HuH-7 (cell line): ENCODE measurements at places on chromosomes 7 and 10.

DNA sequence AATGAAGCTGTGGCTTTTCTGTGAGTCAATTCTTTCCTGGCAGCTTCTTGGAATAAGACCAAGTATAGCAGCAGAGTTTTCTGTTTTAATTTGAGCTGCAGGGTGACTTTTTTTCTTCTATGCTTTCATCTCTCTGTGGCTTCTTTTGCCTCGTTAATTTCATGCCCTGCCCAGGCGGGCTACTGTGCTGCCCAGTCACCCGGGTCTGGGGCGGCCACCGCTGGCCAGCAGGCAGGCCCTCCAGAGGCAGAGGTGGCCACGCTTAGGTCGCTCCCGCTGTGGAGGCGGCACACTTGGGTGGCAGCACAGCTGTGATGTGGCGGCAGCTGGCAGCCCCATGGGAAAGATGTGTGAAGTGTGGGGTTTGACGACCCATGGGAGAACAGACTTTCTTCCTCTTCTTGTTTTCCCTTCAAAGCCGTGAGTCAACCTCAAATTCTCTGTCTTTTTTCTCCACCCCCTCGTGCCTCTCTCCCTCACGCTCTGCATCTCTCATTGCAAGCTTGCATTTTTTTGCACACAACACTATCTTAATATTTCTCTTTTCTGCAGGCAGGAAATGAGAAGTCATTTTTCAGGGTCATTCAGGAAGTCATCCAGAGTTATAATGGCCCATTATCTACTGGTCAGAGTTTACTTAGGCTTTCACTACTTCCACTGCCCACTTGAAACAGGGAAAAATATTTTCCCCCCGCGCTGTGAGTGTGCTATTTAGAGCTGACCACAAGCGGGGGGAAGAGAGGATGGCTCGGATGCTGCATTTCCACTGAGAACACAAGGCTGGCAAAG is 67.8 kb downstream of the EGFR start:
- no peak for DNase-seq

GRCh38 chr10:20552382-20552781 is 344.7 kb downstream of the NEBL start:
- no peak for DNase-seq

DNA sequence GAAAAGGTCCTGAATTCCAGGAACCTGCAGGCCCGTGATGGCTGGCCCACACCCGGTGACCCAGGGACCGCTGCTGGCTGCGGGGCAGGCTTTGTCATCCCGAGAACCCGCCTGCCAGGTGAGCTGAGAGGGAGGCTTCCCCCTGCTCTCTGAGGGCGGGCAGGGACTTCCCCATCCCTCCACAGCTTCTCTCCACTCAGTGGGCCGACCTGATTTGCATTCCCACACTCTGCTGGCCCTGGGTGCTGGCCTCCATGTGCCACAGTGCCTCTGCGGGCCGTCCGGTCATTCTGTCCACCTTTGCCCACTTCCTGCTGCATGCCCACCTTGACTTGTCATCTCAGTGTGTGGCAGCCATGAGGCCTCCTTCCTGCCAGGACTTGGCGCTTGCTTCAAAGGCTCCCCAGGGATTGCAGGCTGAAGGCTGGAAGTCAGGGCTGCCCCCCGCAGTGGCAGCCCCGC is 35.3 kb downstream of the PALD1 start:
- DNase-seq = no peak

GRCh38 chr7:155365146-155365874 is 67.6 kb downstream of the INSIG1 start:
- DNase-seq = no peak

DNA sequence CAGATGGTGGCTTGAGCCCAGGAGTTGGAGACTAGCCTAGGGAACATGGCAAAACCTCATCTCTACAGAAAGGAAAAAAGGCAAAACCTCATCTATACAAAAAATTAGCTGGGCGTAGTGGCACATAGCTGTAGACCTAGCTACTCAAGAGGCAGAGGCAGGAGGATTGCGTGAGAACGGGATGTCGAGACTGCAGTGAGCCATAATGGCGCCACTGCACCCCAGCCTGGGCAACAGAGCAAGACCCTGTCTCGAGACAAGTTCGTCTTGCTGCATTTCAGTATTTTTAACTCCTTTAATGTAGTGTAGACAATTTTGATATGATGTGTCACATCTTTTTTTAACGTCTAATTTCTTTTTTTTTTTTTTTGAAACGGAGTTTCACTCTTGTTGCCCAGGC is 31.4 kb upstream of the KMT2C start:
- no peak for DNase-seq

DNA sequence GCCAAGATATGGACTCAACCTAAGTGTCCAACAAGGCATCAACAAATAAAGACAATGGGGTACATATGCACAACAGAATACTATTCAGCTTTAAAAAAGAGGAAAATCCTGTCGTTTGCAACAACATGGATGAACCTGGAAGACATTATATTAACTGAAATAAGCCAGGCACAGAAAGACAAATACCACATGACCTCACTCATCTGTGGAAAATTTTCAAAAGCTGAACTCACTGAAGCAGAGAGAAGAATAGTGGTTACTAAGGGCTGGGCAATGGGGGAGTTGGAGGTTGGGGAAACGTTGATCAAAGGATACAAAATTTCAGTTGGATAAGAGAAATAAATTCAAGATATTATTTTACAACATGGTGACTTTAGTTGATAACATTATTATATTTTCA is 221.4 kb upstream of the PITRM1 start:
- DNase-seq = no peak

DNA sequence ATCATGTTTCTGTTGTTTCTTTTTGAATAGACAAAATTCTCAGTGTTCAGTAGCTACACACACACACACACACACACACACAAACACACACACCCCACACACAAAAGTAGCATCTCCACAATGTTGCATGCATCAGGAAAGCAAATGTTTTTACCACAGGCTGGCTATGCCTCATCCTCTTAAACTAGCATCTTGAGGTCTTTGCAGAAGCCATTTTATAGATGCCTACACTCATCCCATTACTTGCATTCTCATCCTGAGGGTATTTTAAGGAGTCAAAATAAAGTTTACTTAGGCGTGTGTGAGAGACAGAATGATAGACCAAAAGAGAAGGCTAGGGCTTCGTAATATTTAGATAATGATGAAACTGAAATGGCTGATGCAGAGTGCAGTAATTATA is 7.9 kb upstream of the INHBA start:
- DNase-seq = no peak

- no peak for DNase-seq
These were observed 220.0 kb upstream of the TCERG1L start for GRCh38 chr10:131531265-131532190.

DNA sequence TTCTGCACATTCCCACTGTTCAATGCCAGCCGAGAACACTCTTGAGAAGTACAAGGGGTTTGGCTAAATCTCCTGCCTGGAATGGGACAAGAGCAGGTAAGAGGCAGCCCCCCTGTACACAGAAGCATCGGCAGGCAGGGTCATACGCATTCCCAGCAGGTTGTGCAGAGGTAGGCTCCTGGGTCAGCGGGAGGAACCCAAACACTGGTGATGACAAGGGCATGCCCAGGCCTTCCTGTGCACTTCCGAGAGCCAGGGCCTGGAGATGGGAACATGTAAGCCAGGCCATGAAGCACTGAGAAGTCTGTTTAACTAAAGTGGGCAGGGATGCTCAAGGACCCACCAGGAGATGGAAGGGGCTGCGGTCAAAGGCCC is 130.3 kb upstream of the CHST15 start:
- no peak for DNase-seq

DNA sequence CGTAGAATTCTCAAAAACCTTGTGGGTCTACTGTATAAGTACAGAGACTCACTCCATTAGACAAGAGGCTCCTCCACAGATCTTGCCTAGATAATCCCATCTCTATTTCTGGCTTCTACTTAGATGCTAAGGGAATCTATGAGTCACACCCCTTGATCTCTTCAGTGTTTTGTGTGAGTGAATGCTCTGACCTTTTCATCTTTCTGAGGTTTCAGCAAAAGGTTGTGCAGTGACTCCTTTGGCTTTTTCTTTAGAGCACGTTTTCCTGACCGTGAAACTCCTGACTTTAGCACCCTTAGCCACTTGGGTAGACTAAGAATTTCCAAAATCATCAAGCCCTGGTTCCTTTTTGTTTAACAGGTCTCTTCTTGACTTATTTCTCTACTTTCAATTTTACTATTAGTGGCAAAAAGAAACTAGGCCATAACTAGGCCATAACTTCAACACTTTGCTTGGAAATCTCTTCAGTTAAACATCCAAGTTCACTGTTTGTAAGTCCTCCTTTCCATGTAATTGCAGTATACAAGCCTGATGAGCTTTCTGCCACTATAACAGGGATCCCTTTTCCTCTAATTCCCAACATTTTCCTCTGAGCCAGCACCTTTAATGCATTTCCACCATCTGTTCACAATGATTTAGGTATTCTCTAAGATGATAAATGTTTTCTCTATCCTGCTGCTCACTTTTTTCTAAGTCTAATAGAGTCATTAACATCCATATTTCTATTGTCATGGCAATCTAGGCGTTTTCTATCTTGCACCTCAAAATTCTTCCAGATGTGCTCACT is 19.4 kb downstream of the COPG2 start:
- DNase-seq = no peak

GRCh38 chr10:68636335-68636734 is 76.2 kb downstream of the TET1 start:
- no peak for DNase-seq

GRCh38 chr7:131071786-131072504 is 255.7 kb upstream of the MKLN1 start:
- no peak for DNase-seq

- no peak for DNase-seq
These were observed 2.8 kb downstream of the MPP7 start for GRCh38 chr10:28300027-28300426.

DNA sequence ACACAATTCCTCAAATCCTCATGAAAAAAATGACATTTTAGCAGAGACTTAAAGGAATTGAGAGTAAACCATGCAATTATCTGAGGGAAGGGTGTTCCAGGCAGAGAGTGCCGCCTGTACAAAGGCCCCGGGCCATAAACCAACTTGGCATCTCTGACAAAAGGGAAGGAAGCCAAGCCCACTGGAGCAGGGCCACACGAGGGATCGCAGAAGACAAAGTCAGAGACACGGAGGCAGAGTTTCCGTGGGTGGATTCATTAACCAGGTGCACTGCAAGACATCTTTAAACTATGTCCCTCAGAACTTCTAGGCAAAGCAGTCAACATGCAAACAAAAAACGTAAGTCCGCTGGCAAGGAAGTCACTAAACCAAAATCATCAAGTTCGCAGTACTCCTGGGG is 92.0 kb downstream of the SFMBT2 start:
- no peak for DNase-seq

DNA sequence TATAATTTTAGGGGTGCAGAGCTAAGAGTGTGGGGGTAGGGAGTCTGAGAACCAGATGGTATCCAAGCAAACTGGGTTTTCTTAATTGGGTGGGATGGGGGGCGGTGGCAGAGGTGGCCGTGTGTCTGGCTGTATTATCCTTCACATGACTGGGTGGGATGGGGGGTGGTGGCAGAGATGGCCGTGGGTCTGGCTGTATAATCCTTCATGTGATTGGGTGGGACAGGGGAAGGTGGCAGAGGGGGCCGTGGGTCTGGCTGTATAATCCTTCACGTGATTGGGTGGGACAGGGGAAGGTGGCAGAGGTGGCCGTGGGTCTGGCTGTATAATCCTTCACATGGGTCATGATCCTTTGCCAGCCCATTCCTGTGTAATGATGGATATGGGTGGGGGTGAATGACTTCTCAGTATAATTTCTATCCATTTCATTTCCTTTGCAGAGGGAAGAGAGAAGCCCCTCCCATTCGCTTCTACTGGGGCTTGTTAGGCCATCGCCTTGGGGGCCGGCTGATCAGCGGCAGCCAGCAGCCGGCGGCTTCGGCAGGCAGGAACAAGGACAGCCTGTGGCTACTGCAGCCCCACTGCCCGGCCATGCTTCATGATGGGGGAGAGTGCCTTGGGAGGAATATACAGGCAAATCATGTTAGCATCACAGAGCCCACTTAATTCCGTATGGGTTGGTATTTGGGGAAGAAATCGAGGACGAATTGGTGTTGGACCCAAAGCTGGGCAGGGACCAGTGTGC is 179.6 kb upstream of the MKI67 start:
- DNase-seq = no peak

DNA sequence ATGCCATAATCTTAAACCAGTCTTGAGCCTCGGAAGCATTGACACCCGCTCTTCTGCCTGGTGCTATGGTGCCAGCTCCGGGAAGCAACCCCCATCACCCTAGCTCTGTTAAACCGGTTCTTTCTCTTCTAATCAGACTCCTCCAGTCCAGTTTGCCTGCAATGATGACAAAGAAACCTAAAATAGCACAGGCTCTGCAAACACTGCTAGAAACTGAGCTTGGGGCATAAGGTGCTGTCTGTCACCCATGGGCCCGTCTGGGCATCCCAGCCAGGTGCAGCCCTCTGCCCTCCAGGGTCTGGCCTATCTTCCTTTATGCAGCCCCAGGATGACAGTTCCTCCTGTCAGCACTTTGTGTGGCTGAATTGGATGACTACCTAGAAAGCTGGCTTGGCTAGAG is 14.2 kb upstream of the CAMK2G start:
- no peak for DNase-seq

DNA sequence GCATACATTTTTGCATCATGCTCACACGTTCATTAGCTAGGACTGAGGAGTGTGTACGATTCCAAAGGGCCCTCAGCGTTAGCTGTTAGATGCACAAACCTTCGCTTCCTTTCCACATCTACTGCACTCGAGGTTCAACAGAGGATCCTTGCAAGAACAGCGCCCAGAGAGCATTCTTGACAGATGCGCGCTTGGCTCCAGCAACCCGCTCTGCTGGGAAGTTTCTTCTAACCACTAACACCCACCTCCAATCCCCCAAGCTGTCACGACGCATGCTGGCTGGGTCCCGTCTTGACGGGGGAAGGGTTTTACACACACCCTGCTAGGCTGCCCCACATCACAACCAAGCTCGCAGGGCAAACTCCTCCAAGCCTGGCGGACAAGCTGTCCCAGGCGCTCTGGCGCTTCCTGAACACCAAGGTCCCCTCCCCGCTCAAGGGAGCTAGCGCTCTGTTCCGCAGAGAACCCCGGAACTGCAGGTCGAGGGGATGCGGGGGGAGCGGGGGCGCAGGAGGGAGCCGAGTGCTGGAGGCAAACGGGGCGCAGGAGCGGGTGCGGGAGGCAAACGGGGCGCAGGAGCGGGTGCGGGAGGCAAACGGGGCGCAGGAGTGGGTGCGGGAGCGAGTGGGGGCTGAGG is 653 bp upstream of the ADRB1 start:
- peak; percentile 71 for DNase-seq

DNA sequence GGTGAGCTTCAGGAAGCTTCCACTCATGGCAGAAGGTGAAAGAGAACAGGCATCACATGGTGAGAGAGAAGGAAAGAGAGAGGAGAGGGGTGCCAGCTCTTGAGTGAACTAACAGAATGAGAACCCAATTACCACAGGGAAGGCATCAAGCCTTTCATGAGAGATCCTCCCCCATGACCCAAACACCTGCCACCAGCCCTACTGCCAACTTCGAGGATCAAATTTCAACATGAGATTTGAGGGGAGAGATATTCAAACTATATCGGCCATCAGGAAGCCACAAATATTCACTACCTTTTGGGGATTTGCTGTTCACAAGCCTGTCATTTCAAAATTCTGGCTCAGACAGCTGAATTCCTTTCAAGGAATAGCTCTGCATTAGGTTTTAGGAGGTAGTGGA is 39.9 kb upstream of the SMNDC1 start:
- no peak for DNase-seq
